ENCODE measurements at places on chromosomes 3 and 15.

- DNase-seq = no peak
Measured at GRCh38 chr3:187741403-187742350, 3.6 kb downstream of the BCL6 start.

DNA sequence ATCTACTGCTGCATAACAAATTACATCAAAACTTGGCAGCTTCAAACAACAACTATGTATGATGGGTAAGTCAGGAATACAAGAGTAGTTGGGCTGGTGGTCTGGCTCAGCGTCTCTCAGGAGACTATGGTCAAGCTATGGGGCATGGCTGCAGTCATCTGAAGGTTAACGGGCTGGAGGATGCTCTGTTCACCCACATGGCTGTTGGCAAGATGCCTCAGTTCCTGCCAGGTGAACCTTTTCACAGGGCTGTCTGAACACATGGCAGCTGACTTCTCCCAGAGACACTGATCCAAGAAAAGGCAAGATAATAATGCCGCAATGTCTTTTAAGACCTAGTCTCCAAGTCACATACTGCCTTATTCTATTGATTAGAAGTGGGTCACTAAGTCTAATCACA is 63.7 kb downstream of the GPR176 start:
- DNase-seq = no peak

DNA sequence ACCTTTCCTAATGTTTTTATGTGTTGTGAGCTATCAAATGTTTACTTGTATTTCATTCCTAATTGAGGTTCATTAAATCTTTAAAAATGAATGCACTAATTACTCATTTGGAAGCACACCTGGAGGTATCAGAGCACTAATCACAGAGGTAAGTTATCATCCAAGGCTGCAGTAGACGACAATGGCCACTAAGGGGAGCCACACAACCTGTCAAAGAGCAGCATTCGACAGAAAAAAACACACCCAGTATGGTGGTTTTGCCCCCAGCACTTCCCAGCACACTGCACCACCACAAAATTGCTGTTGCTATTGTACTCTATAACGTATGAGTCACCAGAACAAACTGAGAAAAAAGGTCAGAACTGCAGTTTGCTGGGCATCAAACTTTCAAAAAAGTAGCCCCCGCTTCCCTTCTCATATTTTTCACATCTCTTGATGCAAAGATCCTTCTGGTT is 205.9 kb upstream of the IGF1R start:
- DNase-seq = no peak

GRCh38 chr3:37739579-37740290 is 121.9 kb upstream of the CTDSPL start:
- DNase-seq = no peak

DNA sequence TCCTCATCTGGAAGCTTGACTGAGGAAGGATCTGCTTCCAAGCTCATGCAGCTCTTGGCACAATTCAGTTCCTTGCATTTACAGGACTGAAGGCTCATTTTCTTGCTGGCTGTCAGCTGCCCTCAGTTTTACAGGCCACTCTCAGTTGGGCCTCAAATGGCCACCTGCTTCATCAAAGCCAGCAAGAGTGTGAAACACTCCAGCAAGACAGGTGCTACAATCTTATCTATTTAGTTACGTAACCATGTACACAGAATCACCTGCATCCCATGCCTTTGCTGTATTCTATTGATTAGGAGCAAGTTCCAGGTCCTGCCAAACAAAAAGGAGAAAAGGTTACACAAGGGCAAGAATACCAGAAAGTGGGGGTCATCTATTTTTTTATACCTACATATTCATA is 40.8 kb downstream of the RHCG start:
- DNase-seq = no peak

DNA sequence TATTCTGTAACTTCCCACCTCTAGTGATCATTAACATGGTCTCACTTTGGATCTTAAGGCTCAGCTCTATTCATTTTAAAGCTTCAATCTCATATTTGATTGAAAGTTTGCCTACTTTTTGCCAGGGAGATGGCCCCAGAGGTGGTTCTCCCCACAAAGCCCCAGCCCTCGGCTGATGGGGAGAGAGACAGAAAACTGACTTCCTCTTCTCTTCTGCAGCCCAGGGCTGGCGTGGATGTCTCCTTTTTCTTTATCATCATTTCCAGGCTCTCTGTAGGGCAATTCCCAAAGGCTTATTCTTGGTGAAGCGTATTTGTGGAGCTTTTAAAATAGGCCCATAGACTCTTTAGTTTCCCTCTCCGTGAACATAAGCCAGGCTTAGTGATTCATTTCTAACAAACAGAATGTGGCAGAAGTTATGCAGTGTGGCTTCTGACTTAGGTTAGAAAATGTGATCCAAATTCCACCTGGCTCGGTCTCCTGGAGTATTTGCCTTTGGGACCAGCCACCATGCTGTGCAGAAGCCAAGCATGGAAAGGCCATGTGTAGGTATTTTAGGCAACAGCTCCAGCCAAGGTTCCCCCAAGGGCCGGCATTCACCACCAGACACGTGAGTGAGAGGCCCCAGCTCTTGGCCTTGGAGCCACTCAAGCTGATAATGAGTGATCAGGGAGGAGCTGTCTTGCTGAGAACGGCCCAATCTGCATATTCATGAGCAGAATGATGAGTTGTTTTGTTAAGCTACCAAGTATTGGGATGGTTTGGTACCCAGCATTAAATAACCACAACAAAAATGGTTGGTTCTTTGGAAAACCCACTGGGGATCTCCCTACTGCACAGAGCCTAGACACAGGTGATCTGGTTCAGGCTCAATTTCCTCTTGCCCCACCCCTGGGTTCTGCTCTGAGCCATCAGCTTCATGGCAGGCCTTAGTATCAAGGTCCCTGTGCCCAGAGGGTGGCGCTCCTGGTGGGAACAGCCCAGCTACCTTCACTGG is 353.2 kb upstream of the PROK2 start:
- DNase-seq = no peak

GRCh38 chr3:189833996-189834395 is 202.8 kb downstream of the TP63 start:
- no peak for DNase-seq

DNA sequence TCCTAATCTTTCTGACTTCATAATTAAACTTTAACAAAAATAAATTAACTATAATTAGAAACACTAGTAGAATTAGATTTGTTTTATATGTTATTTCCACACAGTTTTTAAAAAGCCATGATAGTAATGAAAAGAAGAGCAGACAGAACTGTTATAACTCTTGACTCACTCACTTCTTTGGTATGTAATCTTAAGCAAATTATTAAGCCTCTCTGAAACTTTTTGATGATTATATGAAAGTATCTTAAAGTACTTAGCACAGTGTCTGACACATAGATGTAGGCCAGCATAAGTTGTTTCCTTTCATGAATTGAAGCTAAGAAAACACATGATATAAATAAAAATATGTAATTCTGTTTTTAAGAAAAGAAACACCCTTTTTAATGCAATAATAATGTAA is 123.6 kb upstream of the MLF1 start:
- no peak for DNase-seq

DNA sequence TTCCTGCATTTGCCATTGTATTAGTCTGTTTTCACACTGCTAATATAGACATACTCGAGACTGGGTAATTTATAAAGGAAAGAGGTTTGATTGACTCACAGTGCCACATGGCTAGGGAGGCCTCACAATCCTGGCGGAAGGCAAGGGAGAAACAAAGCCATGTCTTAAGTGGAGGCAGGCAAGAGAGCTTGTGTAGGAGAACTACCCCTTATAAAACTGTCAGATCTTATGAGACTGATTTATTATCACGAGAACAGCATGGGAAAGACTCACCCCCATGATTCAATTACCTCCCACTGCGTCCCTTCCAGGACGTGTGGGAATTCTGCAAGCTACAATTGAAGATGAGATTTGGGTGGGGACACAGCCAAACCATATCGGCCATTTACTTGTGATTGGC is 27.8 kb downstream of the YEATS2 start:
- DNase-seq = no peak

DNA sequence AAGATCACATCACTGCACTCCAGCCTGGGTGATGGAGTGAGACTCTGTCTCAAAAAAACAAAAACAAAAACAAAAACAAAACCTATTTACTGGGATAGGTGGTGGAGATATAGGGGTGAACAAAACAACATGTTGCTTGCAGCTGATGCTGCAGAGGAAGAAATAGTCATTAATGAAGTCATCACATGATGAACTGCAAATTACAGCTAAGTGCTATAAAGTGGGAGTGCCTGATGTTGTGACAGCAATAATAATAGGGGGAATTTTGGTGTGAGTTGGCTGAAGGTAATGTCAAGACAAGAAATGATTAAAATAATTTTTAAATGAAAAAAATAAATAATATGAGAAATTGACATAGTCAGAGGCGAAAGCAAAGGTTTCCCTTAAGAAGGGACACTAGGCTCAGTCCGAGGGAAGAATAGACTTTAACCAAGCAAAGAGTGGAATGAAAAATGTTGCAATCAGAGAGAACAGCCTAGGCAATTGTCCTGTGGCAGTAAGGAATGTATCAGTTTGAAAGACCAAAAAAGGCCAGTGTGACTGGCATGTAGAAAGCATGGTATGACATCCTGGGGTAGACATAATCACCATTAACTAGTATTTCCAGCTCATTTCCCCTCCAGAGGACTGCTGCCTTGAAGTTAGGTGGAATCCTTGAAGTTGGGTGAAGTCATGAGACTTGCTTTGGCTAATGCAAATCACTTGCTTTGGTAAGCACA is 14.7 kb upstream of the PIK3CB start:
- DNase-seq = no peak

DNA sequence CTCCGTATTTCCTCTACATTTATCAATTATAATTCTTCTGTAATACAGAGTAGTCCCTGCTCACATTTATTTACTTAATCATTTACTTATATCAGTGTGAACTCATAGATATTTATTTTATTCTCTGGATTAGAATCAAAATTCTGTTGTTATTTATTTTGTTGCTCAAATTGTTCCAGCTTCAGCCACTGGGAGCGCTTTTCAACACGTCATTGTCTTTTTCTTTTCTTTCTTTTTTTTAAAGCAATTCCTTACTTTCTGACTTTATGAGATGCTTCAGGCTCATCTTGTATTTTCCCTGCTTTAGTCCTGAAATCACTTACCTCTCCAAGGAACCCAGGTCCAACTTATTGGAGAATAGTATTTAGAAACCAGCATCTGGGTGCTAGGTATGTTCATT is 53.4 kb downstream of the GLCE start:
- no peak for DNase-seq

GRCh38 chr15:57146506-57147201 is 228.2 kb downstream of the TCF12 start:
- no peak for DNase-seq

DNA sequence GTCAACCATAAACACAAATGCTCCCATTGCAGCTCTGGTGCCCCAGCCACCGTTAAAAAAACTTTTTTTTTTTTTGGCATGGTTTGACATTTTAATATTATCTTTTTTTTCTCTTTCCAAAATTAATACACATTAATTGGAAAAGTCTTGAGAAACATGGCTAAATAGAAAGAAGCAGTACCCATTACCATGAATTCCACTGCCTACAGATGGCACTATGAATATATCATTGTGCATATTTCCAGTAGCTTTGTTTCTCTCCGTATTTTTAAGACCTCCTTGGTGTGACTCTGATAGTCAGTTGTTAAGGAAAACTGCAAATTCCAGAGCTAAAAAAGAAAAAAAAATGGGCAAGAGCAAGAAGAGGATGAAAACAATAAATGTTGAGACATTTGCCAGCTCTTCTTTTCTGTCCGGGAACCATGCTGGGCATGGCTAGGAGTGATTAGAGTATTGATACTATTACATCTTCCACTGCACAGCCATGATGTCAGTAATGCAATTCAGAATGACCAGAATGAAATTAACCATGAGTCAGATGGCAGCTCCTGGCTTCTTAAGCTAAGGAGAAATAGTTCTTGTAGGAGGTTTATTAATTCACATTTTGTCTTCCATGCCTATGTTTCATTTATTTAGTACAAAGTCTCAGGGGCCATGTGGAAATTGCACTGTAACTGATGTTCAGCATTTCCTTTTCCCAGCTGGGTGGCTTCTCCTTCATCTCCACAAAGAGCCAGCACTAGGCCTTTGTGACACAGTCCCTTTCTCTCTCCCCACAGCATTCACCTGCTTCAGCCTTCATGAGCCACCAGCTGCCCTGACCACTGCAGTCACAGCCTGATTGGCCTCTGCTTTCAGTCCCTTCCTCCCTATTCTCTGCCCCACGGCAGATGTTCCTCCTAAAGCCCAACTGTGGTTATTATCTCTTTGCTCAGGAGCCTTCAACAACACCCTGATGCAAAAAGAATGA is 31.8 kb downstream of the SLC7A14 start:
- no peak for DNase-seq

DNA sequence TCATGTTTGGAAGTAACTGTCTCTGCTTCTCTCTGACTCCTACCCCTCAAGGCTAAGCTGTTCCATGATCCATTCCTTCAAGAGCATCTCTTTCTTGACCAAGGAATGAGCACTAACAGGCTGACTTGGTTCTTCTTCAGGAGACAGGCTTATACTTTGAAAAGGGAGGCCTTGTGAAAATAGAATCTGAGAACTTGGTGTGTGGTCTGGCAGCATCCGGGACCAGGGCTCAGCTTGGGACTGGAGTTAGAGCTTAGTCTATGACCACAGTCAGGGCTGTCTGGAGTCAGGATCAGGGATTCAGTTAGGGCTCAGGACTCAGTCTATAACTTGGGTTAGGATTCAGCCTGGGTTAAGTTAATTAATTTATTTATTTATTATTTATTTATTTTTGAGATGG is 44.9 kb upstream of the SLC6A6 start:
- no peak for DNase-seq

DNA sequence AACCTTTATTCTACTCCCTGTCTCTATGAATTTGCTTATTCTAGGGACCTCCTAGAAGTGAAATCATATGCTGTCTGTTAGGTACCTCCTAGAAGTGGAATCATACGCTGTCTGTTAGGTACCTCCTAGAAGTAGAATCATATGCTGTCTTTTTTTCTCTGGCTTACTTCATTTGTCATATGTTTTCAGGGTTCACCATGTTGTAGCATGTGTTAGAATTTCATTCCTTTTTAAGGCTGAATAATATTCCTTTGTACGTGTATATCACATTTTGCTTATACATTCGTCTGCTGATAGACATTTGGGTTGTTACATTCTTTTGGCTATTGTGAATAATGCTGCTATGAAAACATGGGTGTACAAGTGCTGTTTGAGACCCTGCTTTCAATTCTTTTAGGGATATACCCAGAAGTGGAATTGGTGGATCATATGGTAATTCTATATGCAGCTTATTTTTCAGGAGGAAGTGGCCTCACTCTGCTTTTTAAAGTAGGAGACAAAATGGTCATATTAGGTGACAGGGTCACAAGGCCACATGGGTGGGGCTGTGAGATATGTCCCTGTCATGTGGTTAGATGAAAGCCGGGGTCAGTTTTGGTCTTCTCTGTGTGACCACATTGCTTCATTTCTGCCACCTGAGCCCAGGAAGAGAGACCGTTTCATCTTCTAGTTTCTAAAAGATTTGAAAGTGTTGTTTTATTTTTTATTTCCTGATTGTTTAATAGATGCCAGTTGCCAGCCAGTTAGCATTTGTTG is 76.7 kb downstream of the FLNB start:
- DNase-seq = no peak

GRCh38 chr15:73632670-73633058 is 525 bp downstream of the NPTN start:
- DNase-seq = no peak

- no peak for DNase-seq
Measured at GRCh38 chr3:183904833-183905780, 20.4 kb upstream of the PARL start.

- no peak for DNase-seq
Measured at GRCh38 chr15:73366766-73367623, 1.8 kb downstream of the HCN4 start.

GRCh38 chr3:133887074-133887802 is 8.4 kb downstream of the RAB6B start:
- no peak for DNase-seq

GRCh38 chr15:45762726-45763125 is 127.9 kb downstream of the SQOR start:
- DNase-seq = no peak
